Activated CD4-positive, alpha-beta memory T cell treated with anti-CD3 and anti-CD28 coated beads for 36 hours (primary cell): ENCODE measurements at places on chromosomes 2 and 18.
A peak's percentile ranks its signal among the peaks of the same experiment; 100 is the strongest.

DNA sequence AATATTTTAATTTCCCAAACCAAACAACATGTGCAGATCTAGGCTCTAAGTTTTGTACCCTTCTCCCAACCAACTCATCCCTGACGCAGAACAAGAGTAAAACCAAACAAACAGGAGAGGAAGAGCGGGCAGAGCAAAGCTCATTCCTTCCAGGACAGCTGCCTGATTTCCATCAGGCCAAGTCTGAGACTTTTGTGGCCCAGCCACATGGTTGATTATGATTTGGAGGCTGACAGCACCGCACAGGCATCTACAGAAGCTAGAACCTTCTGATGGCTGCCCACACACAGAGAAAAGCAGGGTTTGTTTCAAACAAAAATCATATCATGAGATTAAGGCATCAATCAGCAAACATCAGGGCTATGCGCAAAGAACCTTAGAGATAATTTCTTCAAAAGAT is 262.6 kb downstream of the TNS1 start:
- no peak for DNase-seq

GRCh38 chr2:104852090-104852666 is 1.7 kb upstream of the POU3F3 start:
- DNase-seq, result no peak

- DNase-seq, result no peak
Observed at GRCh38 chr2:21281791-21282514, 158.2 kb downstream of the TDRD15 start.

DNA sequence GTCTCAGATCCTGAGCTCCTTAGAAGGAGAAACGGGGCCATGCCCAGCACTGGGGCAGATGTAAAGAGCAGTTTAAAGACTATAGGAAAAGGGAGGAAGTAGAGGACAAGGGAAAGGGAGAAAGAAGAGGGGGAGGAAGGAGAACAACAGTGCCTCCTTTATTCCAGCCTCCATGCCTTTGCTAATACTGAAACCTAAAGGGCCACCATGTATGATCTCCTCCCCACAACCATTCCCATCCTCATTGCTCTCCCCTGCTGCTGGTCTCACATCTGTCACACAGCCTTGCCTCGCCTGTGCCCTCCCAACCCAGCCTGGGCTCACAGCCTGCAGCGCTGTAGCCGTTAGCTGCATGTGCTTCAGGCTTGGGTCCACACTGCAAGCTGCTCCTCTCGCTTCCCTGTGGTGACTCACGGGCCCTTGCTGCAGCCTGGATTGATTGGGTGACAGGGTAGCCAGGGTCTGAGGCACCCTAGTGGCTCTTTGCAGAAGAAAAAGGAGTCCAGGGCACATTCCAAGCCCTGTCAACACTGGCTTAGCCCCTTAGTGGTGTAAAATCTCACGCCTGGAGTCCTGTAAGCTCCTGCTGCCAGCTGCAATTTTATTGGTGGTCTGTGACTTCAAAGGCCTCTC is 281.9 kb downstream of the SRBD1 start:
- DNase-seq, result no peak

DNA sequence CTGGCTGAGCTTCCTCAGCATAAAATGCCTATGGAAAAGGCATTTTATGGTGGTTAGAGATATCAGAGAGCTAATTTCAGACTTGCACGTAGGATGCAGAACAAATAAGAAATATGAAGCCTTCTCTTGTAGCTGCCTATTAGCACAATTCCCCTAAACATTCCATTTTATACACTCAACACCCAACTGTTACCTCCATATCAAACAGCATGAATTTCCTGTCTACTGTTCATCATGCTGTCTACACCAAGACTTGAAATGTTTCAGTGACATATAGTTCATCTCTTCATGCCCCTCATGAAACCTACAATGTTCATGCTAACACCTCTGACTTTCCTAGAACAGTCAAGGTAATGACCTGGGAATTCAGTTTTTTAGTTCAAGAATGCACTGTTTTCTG is 249.9 kb downstream of the PIEZO2 start:
- no peak for DNase-seq

- DNase-seq, result no peak
Observed at GRCh38 chr2:230230496-230231200, 5.1 kb downstream of the SP140 start.

DNA sequence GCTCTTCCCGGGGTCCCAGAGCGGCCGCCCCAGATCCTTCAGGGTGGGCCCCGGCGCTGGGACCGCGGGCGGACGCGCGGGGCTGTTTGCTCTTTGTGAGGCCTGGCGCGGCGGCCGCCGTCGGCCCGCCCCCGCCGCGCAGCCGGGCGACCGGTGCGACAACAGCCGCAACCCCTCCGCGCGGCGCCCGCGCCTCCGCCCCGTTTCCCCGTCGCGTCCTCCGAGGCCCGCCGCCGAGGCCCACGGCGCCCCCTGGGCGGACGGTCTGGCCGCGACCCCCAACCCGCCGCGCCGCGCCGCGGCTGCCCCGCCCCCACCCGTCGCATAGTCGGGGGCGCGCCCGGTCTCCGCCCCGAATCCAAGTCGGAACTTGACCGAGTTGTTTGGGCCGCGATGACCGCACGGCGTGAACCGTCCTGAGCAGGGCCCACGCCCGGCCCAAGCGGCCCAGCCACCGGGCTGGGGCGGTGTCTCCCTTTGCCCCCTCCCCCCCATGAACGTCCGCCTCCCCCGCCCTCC is 448 bp downstream of the YPEL5 start:
- peak; percentile 39 for DNase-seq
